Subcutaneous adipose tissue (tissue), 4 donors: ENCODE measurements at places on chromosomes 1 and 21. TPM values are rescaled to one million over a fixed set of nuclear protein-coding genes. Genes with fewer than 3 reads are reported as not detected.

The HMGB4 gene
- total RNA-seq = not detected

The STRIP1 gene
- 35.0 TPM for total RNA-seq

The MYOG gene
- total RNA-seq = not detected

The KRTAP19-3 gene
- total RNA-seq = not detected

The PDE4B gene
- total RNA-seq = 15.3 TPM

The TGFB2 gene
- total RNA-seq = 6.8 TPM
